Muscle of back (tissue), 13 donors: ENCODE measurements at places on chromosomes 11 and 22. TPM values are rescaled to one million over a fixed set of nuclear protein-coding genes. Genes with fewer than 3 reads are reported as not detected.

GGTLC3 gene
- polyA plus RNA-seq = not detected

DCHS1 gene
- 66.6 TPM for polyA plus RNA-seq

HRAS gene
- 108 TPM for polyA plus RNA-seq

CD6 gene
- polyA plus RNA-seq = 1.2 TPM

CYTH4 gene
- polyA plus RNA-seq = 6.3 TPM

SYTL2 gene
- polyA plus RNA-seq = 114 TPM

CELSR1 gene
- 5.3 TPM for polyA plus RNA-seq

GGTLC2 gene
- not detected for polyA plus RNA-seq

OR6T1 gene
- polyA plus RNA-seq = not detected

GRCh38 chr11:75558939-75559843 is 2.9 kb upstream of the SERPINH1 start:
- DNase-seq = peak; percentile 93

DNA sequence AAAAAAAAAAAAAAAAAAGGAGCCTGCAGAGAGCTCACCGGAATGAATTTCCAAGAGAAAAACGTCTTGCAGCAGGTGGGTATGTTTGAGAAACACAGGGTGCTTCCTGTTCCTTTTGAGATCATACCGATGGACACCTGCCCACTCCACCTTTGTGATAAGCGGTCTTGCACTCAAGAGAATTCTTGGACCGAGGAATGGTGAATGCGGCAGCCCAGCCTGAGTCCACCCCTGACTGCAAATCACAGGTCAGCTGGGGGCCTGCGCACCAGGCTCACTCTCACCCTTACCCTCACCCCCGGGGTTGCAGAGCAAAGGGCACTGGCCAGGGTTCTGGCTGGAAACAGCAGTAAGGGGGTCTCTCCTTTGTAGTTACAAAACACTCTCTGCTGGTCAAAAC is 16.8 kb upstream of the TEF start:
- no peak for DNase-seq

DNA sequence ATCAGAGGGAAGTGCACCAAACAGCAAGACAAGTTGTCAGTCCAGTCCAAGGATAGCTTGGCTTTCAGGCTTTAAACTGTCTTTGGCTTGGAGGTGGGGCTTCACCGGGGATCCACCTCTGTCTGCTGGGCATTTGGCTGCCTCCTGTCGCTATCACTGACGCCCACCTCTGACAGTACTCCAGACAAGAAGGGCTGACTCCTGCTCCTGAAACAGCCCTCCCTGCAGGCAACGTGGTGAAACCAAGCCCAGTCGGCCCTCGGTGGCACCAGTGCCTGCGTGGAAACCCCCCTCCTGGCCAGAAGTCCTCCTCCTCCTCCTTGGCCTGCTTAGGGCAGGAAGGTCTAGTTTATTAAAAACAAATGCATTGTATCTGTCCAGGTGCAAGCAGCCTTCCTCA is 16.9 kb downstream of the DHCR7 start:
- DNase-seq = no peak

DNA sequence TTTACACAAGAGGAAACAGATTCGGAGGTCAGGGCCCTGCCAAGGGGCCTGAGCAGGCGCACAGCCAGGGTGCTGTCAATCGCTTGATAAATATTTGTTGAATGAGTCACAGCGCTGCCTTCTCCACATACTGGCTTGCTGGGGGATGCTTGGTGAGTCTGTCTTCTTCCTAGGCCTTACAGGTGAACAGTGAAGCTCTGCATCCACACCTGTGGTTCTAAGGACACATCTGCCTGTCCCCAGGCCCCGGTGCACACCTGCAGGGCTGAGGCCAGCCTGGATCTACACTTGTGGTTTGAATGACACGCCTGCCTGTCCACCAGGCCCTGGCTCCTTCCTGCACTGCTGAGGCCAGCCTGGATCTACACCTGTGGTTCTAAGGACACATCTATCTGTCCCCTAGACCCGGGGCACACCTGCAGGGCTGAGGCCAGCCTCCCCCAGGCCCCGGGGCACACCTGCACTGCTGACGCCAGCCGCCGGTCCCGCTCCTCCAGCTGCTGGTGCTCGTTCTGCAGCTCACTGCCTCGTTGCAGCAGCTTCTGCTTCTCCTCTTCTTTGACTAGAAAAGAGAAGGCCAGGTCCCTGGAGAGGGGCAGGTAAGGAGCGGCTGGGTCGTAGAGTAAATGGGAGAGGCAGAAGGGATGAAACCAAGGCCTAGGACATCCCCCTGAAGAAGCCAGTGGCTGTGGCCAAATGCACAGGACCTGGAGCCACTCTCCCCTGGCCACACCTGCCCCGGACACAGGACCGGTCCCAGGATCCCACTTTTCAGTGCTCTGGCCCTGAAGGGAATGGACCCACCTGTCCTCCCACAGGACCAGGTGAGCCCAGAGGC is 124.6 kb downstream of the PHF21B start:
- DNase-seq = no peak

- no peak for DNase-seq
These were observed 5.7 kb upstream of the APOBEC3A start for GRCh38 chr22:38951734-38952133.

- peak; percentile 62 for DNase-seq
These were observed 239.9 kb upstream of the ZC3H12C start for GRCh38 chr11:109853156-109853776.

DNA sequence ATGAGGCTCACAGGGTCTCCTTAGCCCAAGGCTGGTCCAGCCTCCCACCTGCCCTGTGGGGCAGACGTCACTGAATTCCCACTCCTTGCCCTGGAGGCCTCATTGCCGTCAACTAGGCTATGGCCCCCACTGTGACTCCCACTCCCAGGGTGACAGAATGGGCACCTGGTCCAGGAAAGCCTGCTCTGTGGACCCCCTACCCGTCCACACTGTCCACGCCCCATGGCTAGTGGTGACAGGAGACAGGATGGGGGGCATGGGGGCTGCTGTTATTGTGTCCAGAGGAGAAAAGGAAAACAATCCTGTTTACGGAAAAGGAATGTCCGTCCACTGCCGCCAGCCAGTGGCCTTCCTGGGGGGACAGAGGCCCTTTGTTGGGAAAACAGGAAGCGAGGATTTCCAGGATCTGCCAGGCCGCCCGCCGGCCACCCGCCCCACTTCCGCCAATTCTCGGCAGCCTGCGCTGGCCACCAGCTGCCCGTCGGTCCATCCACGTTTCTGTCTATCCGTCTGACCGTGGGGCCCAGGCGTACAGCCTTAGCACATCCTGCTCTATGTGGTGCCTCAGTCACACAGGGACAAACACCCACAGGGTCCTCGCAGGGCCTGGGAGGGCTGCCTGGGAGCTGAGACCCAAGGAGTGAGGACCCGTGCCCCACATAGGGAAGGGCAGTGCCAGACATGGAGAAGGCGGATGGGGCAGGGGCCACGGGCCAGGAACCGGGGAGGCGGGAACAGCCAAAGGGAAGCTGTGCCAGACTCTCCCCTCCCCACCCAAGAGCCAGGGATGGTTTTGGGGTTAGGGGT is 19.5 kb downstream of the CRELD2 start:
- DNase-seq = no peak

- DNase-seq = peak; percentile 47
These were observed 28.9 kb downstream of the AP1B1 start for GRCh38 chr22:29359469-29359868.

DNA sequence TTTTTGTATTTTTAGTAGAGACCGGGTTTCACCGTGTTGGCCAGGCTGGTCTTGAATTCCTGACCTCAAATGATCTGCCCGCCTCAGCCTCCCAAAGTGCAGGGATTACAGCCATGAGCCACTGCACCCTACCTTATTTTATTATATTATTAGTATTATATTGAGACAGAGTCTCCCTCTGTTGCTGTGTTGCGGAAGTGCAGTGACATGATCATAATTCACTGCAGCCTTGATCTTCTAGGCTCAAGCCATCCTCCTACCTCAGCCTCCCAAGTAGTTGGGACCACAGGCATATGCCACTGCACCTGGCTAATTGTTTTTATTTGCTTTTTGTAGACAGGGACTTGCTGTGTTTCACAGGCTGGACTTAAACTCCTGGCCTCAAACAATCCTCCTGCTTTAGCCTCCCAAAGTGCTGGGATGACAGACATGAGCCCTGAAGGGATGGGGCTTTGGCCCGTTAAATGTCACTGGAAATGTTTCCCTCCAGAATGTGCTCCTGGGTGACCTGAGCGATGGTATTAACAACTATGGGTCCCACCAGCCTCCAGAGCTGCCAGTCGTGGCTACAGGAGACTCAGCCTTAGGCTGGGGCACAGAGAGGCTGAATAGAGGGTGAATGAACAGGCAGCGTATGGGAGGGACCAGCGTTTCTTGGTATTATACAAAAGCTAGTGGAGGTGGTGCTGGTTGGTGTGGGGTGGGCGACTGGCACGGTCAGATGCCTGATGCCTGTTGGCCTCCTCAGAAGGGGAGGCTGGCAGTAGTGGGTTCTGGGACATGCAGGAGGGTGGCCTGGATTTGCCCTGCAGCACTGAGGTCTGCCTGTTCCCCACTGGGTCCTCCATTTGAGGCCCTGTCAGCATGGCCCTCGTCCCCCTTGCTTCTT is 7.3 kb downstream of the TANGO2 start:
- DNase-seq = no peak

DNA sequence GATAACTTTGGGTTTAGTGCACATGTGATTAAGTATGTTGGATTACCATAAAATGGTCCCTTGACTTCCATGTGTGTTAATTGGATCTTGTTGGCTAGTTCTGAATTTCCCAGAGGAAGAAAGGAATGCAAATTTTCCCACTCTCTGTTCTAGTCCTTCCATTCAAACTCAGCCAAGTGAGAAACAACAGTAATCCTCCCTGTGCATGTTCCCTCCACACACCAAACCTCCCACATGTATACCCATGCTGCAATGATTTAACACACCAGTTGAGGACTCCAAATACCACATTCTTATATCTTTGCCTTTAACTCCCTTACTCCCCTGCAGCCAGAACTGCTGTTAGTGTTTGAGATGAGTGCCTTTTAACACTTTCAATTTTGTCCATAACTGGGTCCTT is 1158.9 kb downstream of the DLG2 start:
- DNase-seq = no peak

DNA sequence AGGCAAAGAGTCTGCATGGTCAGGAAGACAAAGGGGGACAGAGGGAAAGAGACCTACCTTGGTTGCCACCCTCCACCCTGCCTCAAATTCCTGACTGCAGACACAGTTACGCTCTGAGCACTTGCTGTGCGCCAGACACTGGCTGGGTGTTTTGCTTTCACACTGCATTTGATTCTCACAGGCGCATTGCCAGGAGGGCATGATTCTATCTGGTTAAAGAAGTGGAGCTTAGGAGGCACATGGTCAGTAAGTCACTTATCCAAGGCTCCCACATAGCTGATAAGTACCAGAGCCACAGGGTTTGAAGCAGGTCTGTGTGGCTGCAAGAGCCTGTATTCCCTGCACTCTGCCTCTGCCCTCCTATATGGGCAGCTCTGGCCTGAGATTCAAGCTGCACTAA is 103.9 kb downstream of the TIMP3 start:
- no peak for DNase-seq

DNA sequence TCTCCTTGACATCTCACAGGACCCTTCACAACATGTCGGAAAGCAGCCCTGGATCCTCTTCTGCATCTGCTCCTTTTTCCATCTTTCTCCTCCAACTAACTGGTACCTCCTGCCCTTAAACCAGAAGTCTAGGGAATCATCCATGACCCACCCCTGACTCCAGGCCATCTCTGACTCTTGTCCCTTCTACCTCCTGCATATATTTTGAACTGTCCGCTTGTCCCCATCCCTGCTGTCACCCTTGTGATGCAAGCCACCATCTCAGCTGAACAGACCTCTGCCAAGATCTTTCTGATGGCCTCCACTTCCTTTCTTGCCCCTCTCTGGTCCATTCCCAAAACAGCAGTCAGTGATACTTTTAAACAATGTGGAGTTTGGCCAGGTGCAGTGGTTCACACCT is 7.0 kb downstream of the RIBC2 start:
- DNase-seq = no peak

GRCh38 chr11:118885831-118886565 is 2.3 kb downstream of the CXCR5 start:
- DNase-seq = no peak

- DNase-seq = no peak
These were observed 114.9 kb downstream of the FANCF start for GRCh38 chr11:22510741-22511140.

DNA sequence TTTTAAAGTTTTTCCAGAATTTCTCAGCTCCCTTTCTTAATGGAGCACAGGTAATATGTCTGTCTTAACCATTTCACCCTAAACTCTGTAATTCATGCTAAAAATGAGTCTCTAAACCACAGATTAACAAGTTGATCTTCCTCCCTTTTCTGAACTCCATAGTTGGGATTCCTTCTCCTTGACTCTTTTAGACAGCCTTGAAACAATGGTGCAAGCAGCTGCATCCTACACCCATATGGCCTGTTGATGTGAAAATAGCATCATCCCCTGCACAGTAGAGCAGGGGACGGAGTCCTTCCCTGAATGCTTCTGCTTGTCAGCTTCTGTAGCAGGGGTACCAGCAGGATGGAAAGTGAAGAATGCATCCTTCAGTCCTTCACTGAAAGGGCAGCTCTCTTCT is 192.8 kb upstream of the SORL1-AS1 start:
- DNase-seq = no peak

DNA sequence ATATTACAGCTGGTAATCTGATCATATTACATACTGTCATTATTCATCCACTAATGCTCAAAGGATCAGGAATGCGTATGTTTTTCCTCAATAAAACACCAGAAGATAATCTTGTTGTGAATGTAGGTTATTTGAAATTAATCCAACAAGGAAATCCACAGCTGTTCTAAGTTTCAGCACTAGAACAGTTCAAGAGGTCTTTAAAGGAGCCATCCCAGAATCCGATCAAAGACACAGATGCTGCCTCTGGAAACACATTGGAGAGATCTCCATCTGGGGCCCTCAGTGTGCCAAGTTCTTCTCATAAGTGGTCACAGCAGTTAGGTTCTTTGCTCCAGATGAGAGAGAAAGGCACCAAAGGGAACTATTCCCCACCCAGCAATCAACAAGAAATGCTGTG is 1955.1 kb upstream of the RAG2 start:
- peak; percentile 40 for DNase-seq

DNA sequence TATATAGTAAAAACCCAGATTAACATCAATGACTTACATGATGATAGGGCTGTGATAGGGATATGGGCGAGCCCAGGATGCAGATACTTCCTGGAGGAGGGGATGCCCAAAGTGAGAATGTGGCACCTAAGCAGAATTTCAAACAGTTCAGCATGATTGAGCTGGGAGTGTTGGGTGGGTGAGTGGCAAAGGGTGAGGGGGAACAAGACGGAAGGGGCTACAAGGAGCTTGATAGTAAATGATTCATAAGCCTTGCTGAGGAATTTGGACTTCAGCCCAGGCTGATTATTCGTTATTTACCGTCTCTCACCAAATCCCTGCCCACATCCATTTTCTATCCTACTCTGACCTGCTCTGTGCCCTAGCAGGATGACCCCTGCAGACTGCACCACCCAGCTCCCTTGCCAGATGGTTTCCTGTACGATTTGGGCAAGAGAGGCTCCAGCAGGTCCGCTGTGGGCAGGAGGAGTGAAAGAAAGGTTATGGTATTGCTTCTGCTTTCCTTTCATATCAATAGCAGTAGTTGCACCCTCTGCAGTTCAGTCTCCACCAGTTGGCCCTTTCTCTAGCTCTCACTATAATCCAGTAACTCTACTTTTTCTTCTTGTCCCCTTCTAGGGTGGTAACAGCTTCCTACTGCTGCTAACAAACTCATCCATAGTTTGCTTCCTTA is 30.3 kb upstream of the SIK2 start:
- DNase-seq = no peak

- DNase-seq = no peak
These were observed 12.3 kb downstream of the MPEG1 start for GRCh38 chr11:59200423-59200746.
